Activated CD4-positive, alpha-beta T cell treated with anti-CD3 and anti-CD28 coated beads, Interleukin-2, Interleukin-4, amounts not matched to agents 100 ng/mL and 50 ng/mL, durations not matched to agents 16 hours and 8 hours (primary cell): ENCODE measurements at places on chromosomes 5 and 9.

DNA sequence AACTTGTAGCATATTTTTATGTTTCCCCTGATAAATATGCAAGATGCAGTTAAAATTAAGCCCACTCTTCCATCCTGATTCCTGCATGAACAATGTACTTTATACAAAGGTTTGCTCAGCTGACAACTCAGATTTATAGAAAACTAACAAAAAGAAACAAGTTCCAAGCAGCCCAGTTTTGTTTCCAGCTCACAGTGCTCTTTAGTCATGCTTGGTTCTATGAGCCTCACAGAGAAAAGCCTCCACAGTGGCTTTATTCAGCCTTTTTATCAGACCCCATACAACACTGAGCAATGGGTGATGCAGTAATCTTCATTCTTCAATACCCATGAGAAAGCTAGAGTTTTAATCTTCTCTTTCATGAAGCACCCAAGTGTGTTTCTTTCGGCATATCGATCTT is 329.6 kb downstream of the SLCO4C1 start:
- no peak for DNase-seq

GRCh38 chr5:67577424-67577823 is 380.8 kb upstream of the CD180 start:
- DNase-seq, result no peak

GRCh38 chr5:58024151-58024550 is 435.7 kb downstream of the PLK2 start:
- DNase-seq, result no peak

DNA sequence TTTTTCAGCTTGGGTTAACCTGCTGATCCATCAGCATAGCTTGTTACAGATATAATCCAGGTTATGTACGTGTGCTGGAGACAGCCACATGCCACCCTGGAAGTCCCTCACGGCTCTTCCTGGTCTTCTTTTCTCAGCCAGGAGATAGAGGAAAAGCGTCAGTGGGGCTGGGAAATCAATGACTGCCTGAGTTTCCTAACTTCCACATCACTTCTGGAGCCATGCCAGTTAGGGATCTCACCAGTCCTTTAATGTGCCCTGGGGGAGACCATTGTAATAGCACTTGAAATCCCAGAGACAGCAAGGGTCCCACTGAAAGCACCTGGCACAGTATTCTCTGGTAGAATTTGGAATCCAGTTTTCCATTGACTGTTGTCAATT is 29.2 kb downstream of the ANXA2R start:
- DNase-seq, result no peak

DNA sequence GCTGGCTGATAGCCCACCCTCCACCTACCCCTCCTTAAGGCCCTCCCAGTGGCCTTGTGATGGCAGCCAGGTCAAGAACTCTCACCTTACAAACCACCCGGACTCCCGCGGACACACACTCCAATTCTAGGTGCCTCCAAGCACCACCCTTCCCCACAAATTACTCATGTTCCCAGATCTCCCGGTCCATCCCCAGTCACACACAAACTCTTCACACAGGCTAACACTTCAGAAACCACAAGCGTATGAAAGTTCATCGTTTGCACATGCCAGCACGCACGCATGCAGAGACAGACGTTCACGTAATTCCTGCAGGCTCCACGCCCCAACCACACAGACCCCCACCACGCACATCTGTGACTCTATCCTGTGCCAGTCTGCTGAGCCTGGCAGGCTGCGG is 18.0 kb downstream of the NR5A1 start:
- DNase-seq, result no peak

GRCh38 chr5:109741390-109741789 is 51.7 kb downstream of the MAN2A1 start:
- DNase-seq, result no peak

- no peak for DNase-seq
Measured at GRCh38 chr9:112065806-112066606, 109.1 kb downstream of the SUSD1 start.

DNA sequence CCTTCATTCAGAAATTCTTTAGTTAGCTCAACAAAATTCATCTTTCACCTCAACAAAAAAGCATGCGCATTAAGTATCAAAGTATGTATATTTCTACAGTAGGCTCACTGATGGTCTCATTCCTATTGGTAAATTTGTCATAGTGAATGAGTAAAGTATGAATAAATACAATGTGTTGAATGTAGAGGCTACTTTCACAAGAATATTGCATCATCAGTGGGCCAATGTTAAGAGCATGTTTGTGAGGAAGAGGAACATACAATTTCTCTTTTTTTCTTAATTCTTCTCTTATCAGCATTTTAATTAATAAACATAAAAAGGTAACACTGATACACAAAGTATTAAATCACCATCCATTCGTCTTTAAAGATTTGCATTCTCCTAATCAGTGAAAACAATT is 505.1 kb downstream of the CETN3 start:
- DNase-seq, result no peak

GRCh38 chr5:133325864-133326263 is 274.1 kb downstream of the HSPA4 start:
- DNase-seq, result no peak

DNA sequence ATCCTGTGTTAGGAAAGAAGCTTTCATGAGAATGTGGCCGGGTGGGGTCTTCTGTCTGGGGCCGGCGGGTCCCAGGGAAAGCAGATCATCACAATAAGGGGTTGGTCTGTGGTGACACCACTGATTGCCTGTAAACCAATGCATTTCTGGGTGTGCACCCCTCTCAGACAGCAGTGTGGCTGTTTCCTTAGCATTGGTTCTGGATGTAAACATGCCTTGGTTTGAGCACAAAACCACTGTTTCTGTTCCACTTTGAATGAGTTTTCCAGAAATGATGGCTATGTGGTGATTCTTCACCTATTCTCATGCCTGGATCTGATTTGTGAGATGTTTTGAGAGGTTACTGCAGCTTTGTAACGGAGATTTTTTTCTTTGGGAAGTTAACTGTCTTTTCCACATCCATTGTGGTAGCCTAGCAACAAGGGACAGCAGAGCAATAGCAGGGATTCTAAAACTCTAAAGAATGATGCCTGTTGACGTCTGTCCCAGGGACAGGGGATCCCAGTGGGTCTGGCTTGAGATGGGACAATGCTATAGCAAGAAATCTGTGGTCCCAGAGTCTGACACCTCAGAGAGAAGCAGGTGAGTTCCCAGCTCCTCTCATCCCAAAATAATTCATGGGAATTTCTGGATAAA is at the start of gene CCDC192:
TSS of gene CCDC192 (plus strand) at position 466 of the 636 bp plus-strand sequence. CDS start at position 521, 55 bp downstream.
- peak; percentile 23 for DNase-seq

DNA sequence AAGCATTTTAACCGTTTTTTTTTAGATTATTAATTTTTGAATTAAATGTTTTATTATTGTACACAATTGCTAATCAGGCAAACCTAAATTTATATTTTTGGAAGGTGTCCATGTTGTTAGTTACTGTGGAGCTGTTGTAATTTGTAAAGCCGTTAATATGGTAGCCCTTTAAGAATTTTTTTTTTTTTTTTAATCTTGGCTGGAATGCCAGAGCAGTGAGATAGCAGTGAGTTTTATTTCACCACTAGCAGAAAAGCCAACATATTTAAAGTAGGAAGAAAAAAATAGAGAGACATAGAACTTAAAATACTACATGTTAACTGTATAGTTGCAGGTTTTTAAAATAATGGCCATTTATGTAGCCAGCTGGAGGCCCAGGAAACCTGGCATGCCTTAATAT is 35.3 kb upstream of the RNF20 start:
- no peak for DNase-seq
